ENCODE measurements at places on chromosomes 16 and 17.

- no peak for DNase-seq
These were observed 47.2 kb upstream of the SLC47A1 start for GRCh38 chr17:19486351-19487023.

- no peak for DNase-seq
These were observed 18.7 kb downstream of the ATP6V0D1 start for GRCh38 chr16:67462279-67462655.

DNA sequence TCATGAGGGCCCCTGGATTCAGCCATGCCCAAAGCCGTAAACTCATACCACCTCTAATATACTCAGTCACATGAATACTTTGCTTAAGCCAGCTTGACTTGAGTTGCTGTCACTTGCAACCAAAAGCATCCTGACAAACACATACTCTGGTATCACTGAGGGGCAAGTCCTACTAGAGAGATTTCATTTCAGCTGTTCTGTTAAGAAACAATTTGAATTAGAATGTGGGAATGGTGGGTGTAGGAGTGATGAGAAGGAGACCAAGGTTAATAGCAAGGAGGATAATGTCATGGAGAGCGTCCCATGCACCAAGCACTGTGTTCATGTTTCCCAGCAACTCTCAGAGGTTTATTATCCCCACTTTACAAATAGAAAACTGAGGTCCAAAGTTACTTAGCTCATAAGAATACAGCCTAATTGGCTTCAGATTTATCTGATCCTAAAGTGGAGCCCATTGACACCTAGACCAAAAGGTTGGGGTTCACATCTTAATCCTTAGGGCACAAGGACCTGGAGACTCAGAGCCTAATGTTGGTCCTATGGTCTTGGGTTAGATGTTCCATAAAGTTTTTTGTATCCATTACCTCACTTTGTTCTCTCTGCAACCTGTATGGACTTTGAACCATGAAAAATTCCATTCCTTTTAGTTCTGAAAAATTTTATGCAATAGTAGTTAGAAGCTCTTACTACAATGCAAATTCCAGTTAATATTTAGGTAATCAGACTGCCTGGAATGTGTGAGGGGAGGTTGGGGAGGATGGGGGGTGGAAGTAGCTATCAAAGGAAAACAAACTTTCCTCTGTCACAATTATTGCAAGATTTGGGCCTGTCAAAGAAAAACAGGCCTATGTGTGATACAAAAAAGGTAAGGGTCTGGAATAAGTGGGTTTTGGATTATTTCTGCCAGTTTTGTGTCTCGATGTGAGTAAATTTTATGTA is 105.9 kb downstream of the IRX3 start:
- no peak for DNase-seq

GRCh38 chr17:16074423-16074822 is 74.8 kb downstream of the TTC19 start:
- no peak for DNase-seq

DNA sequence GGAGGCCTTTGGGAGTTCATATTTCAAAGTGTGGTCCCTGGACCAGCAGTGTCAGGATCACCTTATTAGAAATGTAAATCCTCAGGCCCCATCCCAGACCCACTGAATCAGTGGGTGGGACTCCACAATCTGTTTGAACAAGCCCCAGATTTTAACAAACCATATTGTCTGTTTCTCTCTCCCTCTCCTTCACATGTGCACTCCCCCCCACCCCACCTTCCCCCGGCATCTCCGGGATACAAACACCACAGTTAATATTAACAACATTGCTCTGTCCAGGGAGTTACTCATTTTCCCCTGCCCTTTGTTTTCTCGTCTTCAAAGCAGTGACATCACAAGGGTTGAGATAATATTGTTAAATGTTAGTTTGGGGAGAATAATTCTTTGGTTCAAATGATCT is 127.3 kb downstream of the KATNIP start:
- no peak for DNase-seq

GRCh38 chr17:16879686-16880085 is 92.2 kb downstream of the TNFRSF13B start:
- DNase-seq, result no peak

- no peak for DNase-seq
These were observed 1468.6 kb downstream of the CDH11 start for GRCh38 chr16:63653044-63653839.

GRCh38 chr17:63823659-63824331 is 3.4 kb upstream of the PSMC5 start:
- no peak for DNase-seq

- DNase-seq, result no peak
These were observed 30.1 kb downstream of the VAC14 start for GRCh38 chr16:70770626-70771552.

- DNase-seq, result no peak
These were observed 15.1 kb downstream of the GSE1 start for GRCh38 chr16:85628265-85628556.

DNA sequence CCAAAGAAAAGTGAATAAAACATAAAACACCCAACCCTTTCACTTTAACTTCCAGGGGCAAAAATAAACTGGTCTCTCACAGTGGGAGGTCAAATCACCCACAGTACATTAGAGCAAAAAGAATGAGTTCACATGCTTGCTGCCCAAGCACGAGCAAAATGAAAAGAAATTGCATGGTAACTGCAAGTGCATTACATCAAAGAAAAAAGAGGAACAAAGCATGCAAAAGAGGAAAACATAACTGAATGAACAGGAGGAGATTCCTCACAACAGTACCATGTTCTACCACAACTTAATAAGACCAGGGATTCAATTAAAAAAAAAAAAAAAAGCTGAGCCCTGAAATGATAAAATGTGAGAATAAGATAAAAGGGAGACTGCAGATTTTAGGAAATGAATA is 12.3 kb downstream of the DNAH2 start:
- no peak for DNase-seq

DNA sequence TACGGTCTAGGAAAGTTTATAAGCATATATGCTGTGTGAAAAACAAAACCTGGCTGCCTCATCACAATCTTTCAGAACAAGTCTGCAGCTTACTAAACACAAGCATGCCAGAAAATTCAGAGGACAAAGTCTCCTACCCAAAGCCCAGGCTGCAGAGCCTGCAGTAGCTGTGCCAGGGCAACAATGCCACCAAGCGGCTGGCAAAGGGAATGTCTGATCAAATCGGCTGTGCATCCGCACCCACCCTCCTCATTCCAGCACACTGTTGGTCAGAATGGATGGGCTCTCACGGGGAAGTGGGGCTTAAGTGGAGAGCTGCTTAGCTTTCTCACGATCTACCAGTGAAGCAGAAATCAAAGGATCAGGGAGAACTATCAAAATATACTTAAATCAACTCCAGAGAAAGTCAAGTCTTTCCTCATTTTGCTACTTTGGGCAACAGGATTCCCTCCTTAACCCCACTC is 73.5 kb downstream of the CYTH1 start:
- no peak for DNase-seq

All from T-helper 22 cell (primary cell).